ENCODE measurements at places on chromosomes 7 and 10. TPM values are rescaled to one million over a fixed set of nuclear protein-coding genes. Genes with fewer than 3 reads are reported as not detected.

GHRHR gene
- not detected for total RNA-seq

BET1 gene
- 17.0 TPM for total RNA-seq

ZNF488 gene
- not detected for total RNA-seq

SFTPD gene
- total RNA-seq, result not detected

ATP6V0E2 gene
- total RNA-seq, result 104 TPM

H2BK1 gene
- not detected for total RNA-seq

ACHE gene
- 30.9 TPM for total RNA-seq

TMEM139 gene
- total RNA-seq, result 4.1 TPM

ADAMTS14 gene
- total RNA-seq, result 0.53 TPM

All from left cardiac atrium (tissue), 4 donors.